ENCODE measurements at places on chromosomes 12 and 14.

GRCh38 chr12:113984464-113984863 lies 18.3 kb upstream of the RBM19 start:
- no peak for DNase-seq

DNA sequence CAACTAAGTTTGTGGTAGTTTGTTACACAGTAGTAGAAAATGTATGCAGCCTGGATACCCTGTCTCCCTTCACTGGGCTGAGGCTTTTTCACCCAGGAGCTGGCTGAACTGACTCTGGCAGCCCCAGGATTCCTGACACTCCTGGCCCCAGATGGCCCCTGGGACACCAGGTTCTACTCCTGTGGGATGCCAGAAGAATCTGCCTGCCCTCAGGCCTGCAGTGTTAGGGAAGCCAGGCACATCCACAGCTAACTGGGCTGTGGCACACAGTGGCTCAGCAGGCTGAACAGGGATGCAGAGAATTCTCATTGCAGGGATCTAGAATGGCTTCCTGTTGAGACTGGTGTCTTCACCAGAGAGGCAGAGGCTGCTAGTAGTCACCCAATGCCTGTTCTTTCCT lies 8.5 kb downstream of the IFI27 start:
- DNase-seq = no peak

- DNase-seq = no peak
Observed at GRCh38 chr12:30041096-30041495, 257.4 kb upstream of the TMTC1 start.

GRCh38 chr12:38695057-38695456 lies 210.3 kb downstream of the CPNE8 start:
- DNase-seq = no peak

GRCh38 chr12:109529691-109530640 lies 43.3 kb downstream of the MMAB start:
- no peak for DNase-seq

GRCh38 chr14:38824706-38825105 lies 278.3 kb downstream of the SEC23A start:
- DNase-seq = no peak

DNA sequence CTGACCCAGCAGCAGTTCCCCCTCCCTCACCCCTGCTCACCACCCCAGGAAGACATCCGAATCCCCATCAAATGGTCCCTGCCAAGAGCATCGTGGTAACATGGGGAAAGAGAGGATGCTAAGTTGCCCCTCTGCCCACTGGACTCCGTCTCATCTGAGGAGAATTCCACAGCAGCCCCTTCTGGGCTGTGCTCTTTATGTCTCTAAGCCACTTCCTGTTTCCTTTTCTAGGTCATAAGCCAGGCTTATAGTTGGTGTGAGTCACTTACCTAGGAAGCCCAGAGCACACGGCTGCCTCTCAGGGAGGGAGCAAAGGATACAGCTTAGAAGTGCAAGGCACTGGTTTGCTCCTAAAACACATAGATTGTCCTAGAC lies 76.0 kb downstream of the VCPKMT start:
- DNase-seq = peak; percentile 23

DNA sequence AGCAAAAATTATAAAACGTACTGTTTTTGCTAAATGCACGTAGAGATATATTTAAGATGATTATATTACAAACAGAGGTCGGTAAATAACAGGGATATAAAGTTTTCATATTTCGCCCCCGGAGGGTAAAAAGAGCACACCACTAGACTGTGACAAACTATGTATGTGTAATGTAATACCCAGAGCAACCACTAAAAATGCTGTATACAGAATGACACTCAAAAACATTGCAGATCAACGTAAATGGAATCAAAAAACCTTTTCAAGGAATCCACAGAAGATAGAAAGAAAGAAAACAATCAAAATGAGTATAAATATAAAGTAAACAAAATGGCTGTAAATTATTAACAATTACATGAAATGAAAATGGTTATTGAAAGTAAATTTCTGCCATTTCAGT lies 37.6 kb upstream of the PRB4 start:
- DNase-seq = no peak

DNA sequence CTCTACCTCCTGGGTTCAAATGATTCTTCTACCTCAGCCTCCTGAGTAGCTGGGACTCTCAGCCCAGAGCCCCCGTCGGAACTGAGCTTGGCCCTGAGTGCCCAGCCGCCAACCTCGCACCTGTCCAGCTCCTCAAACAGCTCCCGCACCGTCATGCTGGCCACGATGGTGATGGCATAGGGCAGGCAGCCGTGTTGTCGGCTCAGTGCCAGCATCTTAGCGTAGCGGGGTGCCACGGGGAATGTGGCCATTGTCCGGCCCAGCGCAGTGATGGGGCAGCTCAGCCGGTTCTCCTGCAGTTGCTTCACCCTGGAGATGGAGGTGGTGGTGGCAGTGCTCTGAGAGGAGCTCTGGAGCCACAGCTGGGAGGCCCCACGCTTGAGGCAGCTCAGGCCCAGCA lies 32.4 kb downstream of the DHX37 start:
- DNase-seq = no peak

GRCh38 chr12:75655315-75655806 lies 144.0 kb upstream of the KRR1 start:
- DNase-seq = no peak

DNA sequence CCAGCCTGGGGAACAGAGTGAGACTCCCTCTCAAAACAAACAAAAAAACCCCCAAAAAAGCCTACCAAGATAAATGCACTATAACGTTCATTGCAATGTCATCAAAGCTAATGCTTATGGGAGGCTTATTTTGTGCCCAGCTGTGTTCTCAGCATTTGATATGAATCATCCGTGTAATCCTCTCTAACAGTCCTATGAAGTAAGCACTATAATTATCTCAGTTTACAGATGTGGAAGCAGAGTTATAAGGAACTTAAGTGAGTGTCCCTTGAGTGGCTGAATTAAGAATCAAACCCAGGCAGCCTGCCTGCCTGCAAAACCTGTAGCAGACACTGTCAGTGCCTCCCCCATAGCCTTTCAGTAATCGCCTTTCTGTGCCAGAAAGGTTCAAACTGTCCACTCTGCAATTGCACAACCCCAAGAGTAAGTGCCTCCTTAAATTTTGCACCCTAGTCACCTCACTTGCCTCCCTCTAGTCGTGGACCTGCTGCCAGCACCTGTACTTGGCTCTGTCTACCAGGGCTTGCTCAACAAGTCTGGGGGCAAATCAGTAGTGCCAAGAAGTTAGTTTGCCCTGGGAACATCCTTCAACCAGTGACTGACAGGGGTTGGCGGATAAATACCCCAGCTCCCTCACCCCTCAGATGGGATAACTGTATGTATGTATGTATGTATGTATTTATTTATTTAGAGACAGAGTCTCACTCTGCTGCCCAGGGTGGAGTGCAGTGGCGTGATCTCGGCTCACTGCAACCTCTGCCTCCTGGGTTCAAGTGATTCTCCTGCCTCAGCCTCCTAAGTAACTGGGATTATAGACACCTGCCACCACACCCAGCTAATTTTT lies 23.8 kb upstream of the PPP1CC start:
- DNase-seq = peak; percentile 11

DNA sequence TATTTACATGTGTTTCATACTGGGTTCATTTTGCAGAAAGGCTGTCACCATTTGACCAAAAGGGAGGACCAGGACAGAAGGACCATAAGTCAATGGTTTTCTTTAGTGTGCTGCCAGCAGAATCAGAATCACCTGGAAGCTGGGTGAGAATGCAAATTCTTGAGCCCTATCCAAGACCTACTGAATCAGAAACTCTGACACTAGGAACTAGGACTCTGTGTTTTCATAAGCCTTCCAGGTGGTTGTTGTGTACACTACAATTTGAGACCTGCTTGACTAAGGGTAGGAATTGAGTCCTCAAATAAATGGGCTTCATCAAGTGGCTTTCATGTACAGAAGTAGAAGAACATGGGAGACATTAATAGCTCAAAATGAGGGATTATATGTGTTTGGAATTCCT lies 32.2 kb downstream of the PDE6H start:
- no peak for DNase-seq

DNA sequence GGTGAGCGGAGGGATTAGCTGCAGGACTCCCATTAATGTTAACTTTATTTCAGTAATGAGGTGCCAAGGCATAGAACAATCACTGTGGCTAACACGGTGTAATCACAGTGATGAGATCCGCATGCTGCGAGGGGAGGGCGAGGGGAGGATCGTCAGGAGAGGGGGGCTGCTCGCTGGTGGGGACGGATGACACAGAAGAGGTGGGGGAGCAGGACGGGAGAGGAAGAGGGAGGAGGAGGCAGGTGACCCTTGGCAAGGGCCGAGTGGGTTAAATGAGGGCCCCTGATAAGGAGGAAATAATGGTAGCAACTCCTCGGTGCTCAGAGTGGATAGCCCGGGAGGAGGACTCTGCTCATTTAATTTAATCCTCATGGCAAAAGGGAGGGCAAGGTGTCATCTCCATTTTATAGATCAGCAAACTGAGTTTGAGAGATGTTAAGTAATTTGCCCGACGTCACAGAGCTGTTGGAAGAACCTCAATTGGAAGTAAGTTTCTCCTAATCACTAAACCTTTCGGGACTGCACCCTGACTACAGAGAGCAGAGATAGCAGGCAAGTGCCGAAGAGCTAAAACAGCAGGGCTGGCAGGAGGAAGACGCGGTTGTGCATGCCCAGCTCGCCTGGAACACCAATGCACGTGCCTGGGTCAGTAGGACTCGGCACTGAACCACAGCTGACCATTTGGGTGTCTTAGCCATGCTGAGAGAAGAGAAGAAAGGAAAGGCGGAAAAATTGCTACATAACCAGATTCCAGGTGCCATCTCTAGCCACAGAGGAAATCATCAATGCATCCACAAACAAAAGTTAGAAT lies 43.0 kb downstream of the SPRING1 start:
- DNase-seq = no peak

GRCh38 chr14:105210266-105211025 lies 29.3 kb upstream of the NUDT14 start:
- no peak for DNase-seq

- no peak for DNase-seq
Observed at GRCh38 chr12:93550748-93551611, 21.5 kb upstream of the SOCS2 start.

DNA sequence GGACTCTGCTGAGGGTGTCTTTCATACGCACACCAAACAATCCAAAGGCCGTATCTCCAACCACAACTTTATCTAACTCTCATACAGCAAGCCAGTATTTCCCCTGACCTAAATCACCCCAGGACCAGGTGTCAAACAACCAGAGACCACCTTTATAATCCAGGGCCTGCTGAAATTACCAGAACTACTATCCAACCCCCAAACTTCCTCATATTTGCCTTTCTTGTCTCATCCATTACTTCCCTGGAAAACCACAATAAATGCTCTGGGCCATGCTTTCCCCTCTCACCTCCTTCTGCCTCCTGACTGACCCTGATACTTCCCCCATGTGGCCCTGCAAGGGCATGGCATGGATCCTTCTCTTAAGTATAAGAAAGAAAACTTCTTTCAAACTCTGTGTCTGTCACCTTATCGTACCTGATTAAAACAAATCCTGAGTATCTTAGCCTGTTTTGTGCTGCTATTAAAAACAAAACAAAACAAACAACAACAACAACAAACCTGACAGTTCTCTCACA lies 44.7 kb upstream of the CRACR2A start:
- peak; percentile 8 for DNase-seq

GRCh38 chr14:68782091-68782981 lies 10.5 kb downstream of the ZFP36L1 start:
- DNase-seq = peak; percentile 71

- DNase-seq = no peak
Observed at GRCh38 chr12:18436170-18436569, 174.9 kb downstream of the PIK3C2G start.

GRCh38 chr12:95083938-95084337 lies 10.5 kb upstream of the NR2C1 start:
- no peak for DNase-seq

DNA sequence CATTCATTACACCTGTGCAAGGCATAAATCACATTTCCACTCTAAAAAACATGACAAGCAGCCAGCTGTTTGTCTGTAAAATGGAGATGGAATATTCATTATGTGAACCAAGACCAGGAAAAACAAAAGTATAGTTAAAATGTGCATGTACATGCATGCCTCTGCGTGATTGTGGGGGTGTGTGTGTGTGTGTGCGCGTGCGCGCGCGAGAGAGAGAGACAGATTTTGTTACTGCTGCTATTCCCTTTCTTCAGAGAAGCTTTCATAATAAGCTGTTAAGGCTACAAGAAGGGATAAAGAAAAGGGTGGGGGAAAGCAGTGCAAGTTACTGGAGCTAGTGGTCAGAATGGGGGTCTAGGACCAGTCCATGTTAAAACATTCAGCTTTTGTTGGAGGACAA lies 430.3 kb downstream of the NAV3 start:
- DNase-seq = no peak

- no peak for DNase-seq
Observed at GRCh38 chr12:80589077-80589476, 118.4 kb upstream of the MYF6 start.

- peak; percentile 32 for DNase-seq
Observed at GRCh38 chr14:22830443-22831010, 840 bp downstream of the MRPL52 start.

- DNase-seq = peak; percentile 62
Observed at GRCh38 chr12:76790564-76791552, 26.9 kb downstream of the ZDHHC17 start.

GRCh38 chr14:61326146-61326545 lies 4.8 kb downstream of the PRKCH start:
- no peak for DNase-seq

DNA sequence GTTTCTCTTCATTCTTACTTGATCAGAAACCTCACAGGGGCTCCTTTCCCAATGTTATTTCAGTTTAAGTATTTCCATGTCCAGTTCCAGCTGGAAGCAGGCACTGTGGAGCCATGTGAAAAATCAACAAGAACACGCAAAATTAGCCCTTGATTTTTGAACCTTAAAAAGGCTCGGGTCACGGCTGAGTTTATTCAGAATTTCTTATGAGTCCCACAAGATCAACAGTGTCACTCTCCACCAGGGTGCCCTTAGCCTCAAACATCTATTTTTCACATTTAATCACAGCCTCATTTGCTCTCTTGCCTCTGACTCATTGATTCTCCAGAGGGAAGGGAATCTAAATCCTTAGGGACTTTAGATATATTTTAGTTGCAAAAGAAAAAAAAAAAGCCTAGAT lies 157.7 kb upstream of the AVPR1A start:
- no peak for DNase-seq

GRCh38 chr12:89106950-89107349 lies 245.4 kb downstream of the DUSP6 start:
- DNase-seq = no peak

DNA sequence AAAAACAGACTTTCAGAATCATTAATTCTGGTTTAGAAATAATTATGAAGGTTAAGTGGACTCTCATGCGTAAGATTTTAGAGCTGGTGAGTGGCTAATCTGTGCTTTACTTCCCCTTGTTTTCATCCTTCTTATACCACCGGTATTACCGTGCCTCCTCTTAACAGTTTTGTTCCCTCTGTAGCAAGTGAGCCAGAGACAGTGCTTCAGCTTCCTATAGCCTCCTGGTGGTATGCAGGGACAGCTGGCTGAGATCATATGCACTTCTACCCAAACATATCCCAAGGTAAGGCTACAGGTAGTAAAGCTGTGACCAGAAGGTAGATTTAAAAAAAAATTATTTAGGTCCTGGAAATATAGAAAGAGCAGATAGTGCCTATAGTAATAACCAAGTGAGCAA lies 55.2 kb downstream of the PDE3A start:
- no peak for DNase-seq
